ENCODE measurements at places on chromosomes 2 and 18. TPM values are rescaled to one million over a fixed set of nuclear protein-coding genes. Genes with fewer than 3 reads are reported as not detected.
A peak's percentile ranks its signal among the peaks of the same experiment; 100 is the strongest.

- peak; percentile 48 for DNase-seq
Observed at GRCh38 chr2:85353876-85354285, 447 bp downstream of the RETSAT start.

The GRHL1 gene
- 1.4 TPM for total RNA-seq

- DNase-seq = no peak
Observed at GRCh38 chr2:53854678-53855077, 5.1 kb downstream of the GPR75 start.

GRCh38 chr2:65554765-65555591 lies 122.6 kb upstream of the SPRED2 start:
- DNase-seq = peak; percentile 84

DNA sequence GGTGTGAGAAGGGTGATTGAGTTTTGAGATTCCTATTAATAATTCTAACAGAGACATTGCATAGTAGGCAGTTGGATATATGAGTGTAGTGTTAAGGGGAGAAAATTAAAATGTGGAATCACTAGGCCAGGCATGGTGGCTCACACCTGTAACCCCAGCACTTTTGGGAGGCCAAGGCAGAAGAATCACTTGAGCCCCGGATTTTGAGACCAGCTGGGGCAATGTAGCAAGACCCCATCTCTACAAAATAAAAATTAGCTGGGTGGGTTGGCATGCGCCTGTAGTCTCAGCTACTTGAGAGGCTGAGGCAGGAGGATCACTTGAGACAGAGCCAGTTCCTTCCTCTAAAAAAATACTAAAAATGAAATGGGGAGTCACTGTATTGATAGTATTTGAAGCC lies 150.6 kb downstream of the MCFD2 start:
- no peak for DNase-seq

GRCh38 chr2:205465791-205466190 lies 216.5 kb upstream of the NRP2 start:
- no peak for DNase-seq

The CNRIP1 gene
- total RNA-seq = 7.6 TPM

DNA sequence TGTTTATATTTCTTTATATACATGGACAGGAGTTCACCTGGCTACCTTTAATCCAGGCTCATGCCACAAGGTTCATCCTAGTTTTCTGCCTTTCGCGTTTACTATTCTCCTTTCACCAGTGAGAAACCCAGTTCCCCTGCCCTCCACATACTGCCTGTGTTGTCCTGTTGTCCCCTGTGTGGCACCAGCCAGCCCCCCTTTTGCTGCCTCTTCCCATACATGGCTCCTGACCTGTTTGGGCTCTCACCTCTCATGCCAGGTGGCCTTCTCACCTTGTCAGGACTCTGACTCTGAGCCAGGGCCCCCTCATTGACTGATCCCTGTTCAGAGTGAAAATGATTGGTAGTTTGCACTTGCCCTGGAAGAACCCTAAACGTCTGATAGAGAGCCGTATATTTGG lies 13.6 kb downstream of the ASB1 start:
- no peak for DNase-seq

- no peak for DNase-seq
Observed at GRCh38 chr18:67651438-67651837, 134.9 kb upstream of the DSEL start.

DNA sequence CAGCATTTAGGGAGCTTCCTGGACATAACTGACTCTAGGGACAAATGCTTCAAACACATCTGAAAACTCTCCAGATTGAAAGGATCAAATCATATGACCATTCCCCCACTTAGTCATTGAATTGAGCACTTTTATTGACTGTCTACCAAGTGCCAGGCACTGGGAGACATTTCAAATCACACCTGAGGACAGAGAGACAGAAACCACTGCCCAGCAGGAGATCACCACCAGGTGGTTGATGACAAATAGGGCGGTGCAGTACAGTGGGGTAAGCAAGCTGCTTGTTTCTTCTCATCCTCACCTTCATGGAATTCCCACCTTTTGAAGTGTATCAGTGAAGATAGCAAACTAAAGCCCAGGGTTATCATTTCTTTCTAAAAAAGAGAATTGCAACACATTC lies 19.0 kb upstream of the CXCR4 start:
- DNase-seq = no peak

DNA sequence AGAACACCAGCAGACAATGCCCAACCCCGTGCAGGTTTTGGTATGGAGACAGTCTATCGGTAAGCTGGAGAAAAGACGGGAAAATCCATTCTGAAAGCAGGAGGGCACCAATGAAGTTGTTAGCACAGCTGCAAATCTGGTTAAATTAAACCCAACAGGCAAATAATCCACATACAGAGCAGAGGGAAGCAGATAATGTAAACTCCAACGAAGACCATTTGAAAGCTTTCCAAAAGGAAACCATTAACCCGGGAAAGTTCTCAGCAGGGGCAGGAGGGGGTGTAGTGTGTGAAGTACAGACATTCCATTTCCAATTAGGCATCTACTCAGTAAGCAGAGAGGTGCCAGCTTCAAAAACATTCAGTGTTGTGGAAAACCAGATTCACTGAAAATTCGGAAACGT lies 10.3 kb downstream of the EDAR start:
- DNase-seq = no peak

DNA sequence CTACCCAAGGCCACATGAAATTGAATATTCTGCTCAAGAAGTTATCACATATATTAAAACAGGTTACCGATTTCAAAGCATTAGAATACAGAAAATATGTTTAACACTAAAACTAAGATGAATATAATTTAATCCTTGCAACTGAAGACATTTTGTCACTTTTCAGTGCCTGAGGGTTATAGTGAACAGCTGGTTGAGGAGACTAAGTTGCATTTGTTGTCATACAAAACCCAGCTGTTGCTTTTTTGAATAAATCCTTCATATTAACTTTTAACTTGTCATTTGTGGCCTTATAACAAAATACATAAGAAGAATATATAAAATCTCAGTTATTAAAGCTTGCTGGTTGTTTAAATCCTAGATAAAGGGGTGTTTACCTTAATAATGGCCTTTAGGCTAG lies 37.5 kb downstream of the RBKS start:
- peak; percentile 30 for DNase-seq

GRCh38 chr18:47075098-47075883 lies 39.9 kb upstream of the ELOA2 start:
- DNase-seq = peak; percentile 77

GRCh38 chr2:42089340-42089925 lies 41.6 kb downstream of the PKDCC start:
- DNase-seq = no peak

DNA sequence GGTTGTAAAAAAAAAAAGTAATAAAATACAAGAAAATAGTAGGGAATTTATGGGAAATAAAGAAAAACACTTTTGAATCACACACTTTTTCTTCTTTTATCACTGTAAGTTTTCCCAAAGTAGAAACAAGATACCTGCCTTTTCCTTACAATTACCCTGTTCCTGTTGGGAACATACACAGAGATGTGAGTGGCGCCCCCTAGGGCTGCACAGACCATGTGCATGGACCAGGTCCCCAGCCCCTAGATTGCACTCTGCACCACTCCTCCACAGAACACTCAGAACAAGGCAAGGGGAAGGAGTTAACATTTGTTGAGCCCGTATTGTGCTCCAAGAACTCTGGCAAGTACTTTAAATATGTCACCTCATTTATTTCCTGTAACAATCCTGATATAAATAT lies 118.7 kb upstream of the NRP2 start:
- no peak for DNase-seq

- peak; percentile 63 for DNase-seq
Observed at GRCh38 chr2:215870088-215870490, 143.3 kb downstream of the MREG start.

The TNFRSF11A gene
- total RNA-seq = not detected

DNA sequence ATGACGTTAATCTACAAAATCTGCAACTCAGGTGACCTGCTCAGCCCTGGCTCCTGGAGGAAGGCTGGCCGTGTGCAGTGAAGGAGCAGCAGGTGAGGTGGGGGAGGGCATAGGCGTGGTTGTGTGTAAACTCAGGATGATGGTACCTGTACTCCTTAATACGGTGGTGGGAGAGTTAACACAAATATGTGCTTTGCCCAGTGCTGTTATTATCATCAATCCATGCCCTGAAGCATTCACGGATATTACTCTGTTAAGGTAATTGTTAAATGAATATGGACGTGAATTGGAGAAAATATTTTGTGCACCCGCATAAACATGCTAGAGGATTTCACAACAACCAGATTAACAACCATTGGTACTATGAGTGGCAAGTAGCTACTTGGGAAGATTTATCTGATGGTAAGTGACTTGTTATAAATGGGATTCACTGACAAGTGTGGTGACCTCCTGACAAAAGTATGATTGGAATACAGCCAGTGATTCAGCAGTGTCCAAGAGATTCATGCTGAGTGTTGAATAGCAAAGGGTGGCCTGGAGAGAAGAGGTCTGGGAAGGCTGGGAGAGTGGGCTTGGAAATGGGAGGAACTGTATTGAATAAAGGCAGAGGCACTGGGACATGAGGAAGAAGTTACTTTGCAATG lies 194.1 kb downstream of the TPGS2 start:
- DNase-seq = peak; percentile 42

- peak; percentile 51 for DNase-seq
Observed at GRCh38 chr2:149313512-149313972, 16.8 kb upstream of the LYPD6 start.

The UGT1A9 gene
- not detected for total RNA-seq

The NPPC gene
- total RNA-seq = not detected

DNA sequence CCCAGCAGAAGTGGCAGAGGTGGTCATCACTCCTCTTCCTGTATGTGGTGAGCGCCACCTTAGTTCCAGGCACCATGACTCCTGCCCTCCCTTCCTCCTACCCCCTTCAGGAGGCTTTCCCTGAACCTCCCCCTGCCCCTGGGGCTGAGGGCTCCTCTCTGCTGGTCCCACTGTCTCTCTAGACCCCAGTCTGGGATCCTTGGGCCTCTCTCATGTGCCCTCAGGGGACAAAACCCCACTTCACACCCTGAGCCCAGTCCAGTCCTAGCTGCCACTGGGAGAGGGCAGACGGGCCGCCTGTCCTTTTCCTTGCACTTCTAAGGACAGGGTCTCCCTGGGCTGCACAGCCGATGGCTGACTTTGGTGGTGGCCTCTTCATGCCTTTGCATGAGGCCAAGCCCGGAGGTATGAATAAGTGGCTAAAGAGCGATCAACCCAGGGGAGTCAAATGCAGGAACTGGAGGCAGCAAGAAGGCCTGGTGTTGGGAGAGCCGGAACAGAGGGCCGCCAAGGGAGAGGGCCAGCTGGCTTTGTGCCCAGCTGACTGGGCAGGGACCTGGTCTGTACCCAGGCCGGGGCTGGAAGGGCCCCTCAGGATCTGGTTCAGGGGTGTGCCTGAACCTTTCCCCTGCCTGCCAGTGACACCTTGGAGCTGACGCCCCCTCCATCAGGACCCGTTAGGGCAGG lies 29.5 kb downstream of the GLI2 start:
- no peak for DNase-seq

The IL36G gene
- total RNA-seq = not detected

- DNase-seq = no peak
Observed at GRCh38 chr2:65620524-65620923, 188.1 kb upstream of the SPRED2 start.

The SEPTIN2 gene
- 292 TPM for total RNA-seq

GRCh38 chr18:62999921-63000320 lies 284.6 kb downstream of the PHLPP1 start:
- no peak for DNase-seq

GRCh38 chr2:186031229-186031628 lies 292.6 kb downstream of the FSIP2 start:
- DNase-seq = no peak

The PRKAG3 gene
- 49.9 TPM for total RNA-seq

DNA sequence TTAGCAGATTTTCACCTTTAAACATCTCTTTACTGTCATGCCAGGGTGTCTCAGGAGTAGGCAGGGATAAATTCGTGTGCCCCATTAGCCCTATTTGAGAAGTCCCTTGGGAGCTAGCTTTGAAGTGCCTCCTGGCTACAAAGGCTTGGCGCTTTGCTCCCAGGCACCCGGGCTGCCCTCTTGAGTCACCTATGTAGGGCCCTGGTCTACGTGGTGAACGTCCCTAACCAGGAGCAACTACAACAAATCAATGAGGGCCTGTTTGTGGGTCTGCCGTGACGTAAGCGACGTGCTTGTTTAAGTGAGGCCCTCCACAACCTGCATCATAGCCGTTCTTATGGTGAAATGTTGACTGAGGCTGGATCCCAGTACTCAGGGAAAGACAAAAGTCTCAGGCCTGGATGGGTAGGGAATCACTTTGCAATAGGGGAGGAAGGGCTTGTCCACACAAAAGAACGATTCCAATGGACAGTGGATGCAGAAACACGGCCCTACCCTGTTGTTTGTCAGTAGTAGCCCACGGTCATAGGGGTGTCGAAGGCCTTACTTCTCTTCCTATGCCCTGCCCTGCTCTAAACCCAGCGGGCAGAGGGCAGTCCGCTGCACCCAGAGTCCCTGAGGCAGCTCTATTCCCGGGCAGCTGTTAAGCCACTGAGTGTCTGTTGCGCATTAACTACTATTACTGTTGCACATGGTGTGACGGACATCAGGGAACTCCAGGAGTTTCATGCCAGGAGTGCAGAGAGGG lies 93.9 kb downstream of the INHBB start:
- no peak for DNase-seq

DNA sequence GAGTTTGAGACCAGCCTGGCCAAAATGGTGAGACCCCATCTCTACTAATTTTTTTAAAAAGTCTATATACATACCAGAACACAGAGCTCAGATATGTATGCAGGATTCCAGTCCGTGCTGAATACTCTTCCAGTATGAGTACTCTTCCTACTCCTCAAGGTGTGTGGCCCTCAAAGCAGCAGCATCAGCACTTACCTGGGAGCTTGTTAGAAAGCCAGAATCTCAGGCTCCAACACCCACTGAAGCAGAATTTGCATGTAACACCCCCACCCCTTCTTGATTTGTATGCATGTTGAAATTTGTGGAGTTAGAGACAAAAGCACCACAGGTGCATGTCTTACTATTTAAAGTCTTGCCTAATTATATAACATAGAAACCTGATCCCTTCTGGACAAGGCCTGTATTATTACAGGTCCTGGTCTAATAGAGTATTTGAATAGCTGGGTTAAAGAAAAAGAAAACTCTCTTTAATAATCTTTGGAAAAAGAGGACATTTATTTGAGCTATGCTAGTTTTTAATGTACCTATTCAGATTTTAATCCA lies 50.3 kb upstream of the NFE2L2 start:
- no peak for DNase-seq

Data from myocyte (in vitro differentiated cells).